Thoracic aorta (tissue), 2 donors: ENCODE measurements at places on chromosomes 16 and 17.
A peak's percentile ranks its signal among the peaks of the same experiment; 100 is the strongest.

DNA sequence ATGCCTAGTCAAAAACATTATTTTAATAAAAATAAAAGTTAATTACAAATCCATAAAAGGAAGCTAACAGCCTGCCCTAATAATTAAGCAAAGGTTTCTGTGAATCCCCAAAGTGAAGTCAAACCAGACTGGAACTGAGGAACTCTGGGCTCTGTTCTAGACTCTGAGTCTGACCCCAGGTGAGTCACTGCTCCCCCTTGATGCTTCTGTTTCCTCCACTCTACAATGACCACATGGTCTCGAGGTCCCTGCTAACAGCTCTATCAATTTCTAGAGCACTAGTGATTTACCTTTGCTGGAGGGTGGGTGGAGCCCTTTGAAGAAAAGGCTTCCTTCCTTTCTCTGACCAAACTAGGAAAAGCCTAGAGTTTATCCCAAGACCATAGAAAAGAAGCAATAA is 32.4 kb downstream of the XPO6 start:
- DNase-seq: no peak

GRCh38 chr16:1909561-1910231 is 8.5 kb downstream of the HS3ST6 start:
- DNase-seq: no peak

DNA sequence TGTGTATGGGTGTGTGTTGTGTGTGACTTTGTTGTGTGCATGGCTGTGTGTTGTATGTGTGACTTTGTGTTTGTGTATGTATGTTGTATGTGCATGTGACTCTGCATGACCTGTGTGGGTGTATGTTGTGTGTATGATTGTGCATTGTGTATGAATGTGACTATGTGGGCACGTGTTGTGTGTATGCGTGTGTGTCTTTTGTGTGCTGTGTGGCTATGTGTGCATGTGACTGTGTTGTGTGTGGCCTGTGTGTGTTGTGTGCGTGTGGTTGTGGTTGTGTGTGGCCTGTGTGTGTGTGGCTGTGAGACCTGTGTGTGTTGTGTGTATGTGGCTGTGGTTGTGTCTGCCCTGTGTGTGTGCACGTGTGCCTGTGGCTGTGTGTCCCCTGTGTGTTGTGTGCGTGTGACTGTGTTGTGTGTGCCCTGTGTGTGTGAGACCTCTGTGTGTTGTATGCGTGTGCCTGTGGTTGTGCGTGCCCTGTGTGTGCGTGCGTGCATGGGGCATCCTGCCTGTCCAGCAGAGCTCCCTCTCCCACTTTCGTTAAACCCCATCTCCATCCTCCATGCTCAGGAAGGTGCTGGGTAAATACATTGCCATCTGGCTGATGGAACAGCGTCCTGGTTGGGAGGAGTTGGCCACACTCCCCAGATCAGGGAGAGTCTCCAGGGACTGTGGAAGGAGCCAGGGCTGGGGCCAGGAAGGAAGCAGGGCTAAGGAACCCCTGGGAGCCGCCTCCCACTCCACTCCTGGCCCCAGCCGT is 90.1 kb upstream of the GSE1 start:
- no peak for DNase-seq

- peak; percentile 55 for DNase-seq
These were observed 33.9 kb downstream of the JPH3 start for GRCh38 chr16:87636050-87636684.

DNA sequence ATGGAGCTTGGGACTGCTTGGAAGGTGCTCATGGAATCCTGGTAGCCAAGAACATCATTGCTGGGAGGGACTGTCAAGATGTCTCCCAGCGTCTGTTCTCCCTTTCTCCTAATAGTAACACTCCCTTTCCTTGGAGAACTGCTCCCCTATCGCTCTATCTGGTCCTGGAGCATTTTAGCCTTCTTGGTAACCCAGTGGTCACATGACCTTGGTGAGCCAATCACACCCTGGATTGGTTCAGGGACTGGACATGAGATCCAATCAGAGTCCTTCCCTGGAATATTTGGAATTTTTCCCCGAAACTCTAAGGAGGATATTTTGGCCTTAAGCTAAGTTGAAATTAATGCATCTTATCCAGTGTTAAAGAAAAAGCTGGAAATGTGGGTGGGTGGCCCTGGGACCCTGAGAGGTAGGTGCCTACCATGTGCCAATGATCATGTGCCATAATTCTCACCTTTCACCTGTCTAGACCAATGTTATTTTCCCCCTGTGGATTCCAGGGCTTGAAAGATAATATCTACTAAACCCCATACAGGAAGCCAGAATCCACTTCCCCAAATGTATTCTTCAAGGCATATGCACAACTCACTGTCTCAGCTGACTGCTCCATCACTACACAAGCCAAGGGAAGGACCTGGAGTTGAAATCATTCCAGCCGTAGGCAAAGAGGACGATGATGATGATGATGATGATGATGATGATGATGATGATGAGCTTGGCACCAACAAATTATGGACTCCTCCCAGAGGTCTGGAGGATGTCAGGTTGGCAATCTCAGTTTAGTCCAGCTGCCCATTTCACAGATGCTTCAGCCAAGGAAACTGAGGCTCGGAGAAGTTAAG is 193.2 kb downstream of the RAB11FIP4 start:
- no peak for DNase-seq

DNA sequence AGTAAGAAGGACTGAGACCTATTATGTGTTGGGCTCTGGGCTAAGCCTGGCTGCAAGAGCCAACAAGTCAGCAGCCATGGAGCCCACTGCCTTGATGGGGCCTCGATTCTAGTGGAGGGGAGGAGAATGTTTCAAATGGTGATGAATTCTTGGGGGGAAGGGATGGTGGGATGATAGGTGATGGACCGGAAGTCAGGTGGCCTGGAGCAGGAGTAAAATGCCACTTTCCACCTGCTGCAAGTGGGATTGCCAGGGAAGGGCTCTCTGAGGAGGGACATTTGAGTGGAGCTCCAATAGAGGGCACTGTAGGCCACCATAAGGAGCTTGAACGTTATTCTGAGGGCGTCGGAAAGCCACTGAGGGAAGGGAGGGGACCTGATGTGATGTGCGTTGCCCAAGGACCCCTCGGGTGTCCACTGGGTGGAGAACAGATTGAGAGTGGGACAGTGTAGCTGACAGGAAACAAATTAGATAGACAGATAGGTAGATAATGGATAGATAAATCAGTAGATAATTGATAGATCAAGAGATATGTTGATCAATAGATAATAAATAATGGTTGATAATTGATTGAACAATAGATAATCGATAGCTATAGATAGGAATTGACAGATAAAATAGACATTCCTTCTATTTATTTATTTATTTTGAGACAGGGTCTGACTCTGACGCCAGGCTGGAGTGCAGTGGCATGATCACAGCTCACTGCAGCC is 18.2 kb upstream of the NXPH3 start:
- no peak for DNase-seq

DNA sequence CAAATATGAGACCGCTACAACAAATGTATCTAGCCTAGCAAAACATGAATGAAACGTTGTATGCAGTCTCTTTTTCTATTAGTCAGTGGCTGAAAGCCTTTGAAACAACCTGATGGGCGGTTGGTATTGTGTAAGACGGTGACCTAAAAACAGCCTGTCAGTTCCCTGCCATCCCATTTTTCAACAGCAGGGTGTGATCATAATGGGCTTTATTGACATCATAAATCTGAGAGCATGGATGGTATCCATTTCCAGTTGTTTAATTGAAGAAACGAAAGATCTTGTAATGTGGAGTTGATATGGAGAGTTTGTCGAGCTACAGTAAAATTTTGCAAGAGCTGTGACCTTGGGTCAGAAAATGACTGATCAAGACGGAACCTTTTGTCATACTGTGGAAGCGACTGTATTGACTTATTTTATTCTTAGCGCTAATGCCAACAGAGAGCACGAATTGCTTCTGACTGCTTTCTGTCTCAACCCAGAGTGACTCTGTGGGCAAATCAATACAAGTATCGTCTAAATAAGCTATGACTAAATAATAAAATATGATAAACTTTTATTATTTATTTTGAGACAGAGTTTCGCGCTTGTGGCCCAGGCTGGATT is 12.3 kb upstream of the MEIOB start:
- no peak for DNase-seq

DNA sequence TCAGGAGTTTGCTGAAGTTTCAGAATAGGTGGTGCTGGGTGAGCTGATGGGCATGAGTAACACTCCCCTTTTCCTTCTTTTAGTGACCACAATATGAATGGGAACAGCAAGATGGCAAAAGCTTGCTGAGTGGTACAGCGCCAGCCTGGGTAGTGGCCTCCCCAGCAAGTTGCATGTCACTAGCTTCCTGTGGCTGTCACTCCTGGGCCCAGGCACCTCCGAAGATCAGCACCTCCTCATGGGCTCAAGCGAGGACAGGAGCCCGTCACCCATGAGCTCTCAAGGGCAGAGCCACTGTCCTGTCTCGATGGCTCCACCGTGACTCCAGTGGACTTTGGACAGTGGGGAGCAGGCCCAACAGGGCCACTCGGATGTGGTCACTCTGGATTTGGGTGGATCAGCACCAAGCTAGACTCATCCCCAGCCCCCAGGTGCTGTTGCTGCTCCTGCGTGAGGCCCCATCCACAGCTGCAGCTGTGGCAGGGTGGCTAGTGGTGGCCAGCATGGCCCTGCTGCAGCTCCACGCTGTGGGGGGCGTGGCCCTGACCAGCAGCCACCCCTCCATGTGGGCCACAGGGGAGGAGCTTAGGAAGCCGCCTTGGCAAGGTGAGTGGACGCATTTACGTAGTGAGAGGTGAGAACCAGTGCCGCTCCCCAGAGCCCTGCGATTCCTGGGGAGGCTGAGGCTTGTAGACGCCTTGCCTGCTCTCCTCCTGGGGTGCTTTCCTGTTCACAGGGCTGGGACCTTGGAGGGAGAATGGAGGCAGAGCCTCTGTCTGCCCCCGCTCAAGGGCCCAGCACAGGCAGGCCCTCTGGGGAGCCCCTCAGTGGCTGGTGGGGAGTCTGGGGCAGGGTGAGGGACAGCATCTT is 13.6 kb upstream of the DNASE1 start:
- no peak for DNase-seq

DNA sequence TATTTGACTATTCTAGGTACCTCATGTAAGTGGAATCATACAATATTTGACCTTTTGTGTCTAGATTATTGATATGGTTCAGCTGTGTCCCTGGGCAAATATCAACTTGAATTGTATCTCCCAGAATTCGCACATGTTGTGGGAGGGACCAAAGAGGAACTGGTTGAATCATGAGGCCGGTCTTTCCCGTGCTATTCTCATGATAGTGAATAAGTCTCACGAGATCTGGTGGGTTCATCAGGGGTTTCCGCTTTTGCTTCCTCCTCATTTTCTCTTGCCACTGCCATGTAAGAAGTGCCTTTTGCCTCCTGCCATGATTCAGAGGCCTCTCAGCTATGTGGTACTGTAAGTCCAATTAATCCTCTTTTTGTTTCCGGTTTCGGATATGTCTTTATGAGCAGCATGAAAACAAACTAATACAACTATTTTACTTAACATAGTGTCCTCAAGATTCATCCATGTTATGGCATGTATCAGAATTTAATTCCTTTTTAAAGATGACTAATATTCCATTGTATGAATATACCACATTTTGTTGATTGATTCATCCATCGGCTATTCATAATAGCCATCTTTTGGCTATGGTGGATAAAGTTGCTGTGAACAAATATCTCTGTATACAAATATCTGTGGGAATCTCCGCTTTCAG is 129.1 kb downstream of the FTO start:
- no peak for DNase-seq

GRCh38 chr16:66286527-66286926 is 80.0 kb upstream of the CDH5 start:
- DNase-seq: no peak

GRCh38 chr16:55471448-55472097 is 7.4 kb upstream of the MMP2 start:
- DNase-seq: no peak

DNA sequence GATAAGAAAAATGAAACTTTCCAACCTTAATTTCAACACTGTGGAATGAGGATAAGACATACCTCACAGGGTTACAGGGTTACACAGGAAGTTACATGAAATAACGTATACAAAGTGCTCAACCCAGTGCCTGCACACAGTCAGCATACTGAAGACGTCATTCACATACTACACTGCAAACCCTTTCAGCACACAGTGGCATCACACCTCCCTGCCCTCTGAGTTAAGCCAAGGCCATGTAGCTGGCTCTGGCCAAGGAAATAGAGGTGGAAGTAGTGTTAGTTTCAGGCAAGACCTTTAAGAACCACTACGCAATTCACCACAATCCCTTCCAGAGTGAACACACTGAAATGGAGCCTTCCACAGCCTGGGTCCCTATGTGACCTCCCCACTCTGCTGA is 46.6 kb upstream of the GSG1L start:
- no peak for DNase-seq

GRCh38 chr16:11278681-11279628 is 2.2 kb downstream of the PRM1 start:
- no peak for DNase-seq

DNA sequence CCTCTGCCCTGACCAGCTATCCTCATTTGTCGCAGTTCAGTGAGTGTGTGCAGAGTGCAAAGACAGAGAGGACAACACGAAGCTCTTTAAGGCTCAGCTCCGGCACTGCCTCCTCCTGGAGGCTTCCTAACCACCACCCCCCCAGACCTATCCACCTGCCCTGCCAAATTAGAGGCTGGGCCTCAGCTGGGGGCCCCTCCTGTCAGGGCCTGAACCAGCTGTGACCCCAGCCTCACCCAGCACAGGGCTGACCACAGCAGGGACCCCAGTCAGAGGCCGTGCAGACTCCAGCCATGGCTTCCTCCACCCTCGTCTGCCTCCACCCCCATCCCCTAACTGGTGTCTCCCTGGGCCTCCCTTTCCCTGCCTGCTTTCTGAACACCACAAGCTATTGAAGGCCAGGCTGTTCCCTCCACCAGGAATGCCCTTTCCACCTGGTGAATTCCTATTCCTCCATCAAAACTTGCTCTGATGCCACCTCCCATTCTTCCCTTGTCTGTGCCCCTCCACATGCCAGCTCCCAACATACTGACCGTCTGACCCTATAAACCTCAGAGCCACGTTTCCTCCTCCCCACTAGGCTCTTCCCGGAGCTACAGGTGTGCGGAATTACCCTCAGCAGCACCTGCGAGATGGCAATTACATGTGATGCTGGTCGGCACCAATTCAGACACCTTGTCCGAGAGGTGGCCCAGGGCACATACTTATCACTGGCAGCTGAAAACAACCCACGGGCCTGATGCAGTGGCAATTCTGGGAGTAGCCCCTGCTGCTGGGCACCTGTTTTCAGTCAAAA is 8.8 kb downstream of the SREBF1 start:
- no peak for DNase-seq
